ENCODE measurements at places on chromosomes 4 and X.

DNA sequence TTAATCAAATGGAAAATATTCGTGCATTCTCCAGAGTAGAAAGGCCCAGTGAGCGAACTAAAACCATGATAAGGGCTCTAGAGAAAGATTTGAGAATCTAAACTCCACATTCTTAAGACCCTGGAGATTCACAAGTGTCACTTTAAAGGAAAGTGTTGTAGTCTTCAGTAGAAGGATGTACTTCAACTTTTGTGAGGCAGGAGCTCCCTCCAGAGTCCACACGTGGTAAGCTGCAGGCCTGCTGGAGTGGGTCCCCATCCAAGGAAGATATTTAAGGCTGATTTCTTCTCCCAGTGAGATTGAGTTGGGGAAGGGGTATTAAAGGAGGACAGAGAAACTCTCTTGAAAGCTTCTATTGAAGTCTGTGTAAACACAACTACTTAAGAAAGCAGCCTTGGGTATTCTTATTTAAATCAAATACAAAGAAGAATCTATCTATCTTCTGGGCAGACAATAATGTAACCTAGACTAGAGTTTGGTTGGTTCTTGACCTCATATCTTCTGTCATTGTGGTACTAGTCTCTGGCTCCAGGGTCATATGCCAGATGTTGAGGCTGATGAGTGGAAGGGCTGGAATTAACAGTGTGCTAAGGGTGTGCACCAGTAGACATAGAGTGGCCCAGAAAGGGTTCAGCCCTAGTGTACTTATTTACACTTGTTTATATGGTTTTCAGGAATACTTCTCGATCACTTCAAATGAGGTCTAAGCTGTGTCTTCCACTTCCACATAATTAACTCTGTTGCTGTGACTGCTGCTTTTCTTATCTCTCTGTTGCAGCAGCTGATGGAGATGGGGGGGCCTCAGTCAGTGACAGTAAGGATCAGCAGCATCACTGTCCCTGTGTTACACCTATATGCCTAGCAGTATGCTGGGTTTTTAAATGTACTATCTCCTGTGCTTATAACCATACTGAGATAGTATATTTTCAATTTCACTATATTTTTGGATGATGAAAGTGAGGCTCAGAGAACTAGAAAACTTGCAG lies 76.1 kb downstream of the HMGB2 start:
- peak; percentile 62 for DNase-seq

DNA sequence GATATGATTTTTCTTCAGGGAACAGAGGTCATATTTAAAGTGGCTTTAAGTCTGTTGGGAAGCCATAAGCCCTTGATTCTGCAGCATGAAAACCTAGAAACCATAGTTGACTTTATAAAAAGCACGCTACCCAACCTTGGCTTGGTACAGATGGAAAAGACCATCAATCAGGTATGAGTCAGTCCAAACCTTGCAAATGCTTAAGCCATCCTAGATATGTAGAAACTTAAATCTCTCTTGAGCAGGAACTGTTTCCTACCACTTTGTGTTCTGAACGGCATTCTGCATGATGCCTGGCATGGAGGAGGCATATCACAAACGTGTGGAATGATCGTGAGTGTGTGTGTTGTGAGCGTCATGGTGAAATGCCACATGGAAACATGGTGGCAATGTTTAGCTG lies 164.8 kb downstream of the PTTG2 start:
- no peak for DNase-seq

DNA sequence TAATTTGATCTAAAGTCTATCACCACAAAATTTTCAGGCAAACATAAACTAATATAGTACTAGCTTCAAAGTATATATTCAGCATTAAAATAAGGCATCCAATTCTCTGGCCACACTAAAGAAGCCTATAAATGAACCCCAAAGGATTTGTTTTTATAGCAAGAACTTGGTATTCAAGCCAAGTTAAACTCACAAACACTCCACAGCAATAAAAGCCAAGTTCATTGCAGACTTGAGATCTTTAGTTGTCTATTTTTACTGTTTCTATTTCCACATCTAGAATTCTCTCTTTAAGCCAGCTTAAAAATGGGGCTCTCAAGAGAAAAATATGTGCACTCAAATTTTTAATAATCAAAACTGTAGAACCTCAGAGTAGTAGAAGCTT lies 51.1 kb downstream of the WDFY3 start:
- no peak for DNase-seq

- DNase-seq, result no peak
Observed at GRCh38 chr4:4868040-4868757, 8.7 kb downstream of the MSX1 start.

GRCh38 chrX:78831523-78831922 lies 84.0 kb downstream of the LPAR4 start:
- DNase-seq, result no peak

DNA sequence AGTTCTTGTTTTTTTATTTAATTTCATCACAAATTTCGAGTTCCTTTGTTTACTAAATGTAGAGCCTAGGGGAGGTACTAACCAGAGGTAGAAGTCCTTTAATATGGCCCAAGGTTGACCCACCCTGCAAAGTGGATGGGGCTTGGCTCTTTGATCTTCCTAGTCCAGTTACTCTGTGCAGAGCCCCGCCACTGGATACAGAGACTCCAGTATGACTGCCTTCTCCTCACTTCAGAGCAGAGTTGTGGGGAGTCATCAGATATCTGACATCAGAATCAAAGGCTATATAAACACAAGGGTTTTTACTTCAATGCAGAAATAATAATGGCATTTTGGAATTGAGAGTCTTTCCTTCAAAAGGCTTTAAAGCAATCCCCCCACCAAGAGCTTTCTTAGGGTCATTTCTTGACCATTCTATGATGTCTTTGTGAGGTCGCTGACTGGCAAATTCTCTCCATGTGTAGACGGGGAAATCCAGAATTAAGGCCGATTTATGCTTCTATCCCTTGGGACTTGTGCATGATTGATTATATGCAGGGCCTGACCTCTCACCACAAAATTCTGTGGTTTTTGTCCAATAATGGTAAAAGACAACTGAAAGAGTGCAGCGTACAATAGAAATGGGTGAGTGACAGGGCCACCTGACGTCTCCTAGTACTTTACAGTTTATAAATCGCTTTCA lies 88.3 kb upstream of the CITED1 start:
- no peak for DNase-seq

GRCh38 chr4:10671366-10671765 lies 13.2 kb downstream of the CLNK start:
- no peak for DNase-seq

DNA sequence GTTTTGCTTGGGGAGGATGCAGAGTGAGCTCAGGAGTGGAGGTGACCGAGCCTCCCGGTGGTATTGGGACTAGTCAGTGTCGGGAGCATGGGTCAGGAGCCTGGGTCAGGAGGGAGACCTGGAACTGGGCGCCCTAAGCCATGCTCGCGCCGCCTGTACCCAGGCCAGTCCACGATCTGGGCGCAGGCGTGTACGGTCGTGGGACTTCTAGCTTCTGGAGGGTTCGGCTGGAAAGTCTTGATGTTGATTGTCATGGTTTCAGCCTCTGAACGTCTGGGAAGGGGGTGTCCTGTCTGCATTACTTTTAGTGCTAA lies 244 bp downstream of the EIF2S3 start:
- no peak for DNase-seq

DNA sequence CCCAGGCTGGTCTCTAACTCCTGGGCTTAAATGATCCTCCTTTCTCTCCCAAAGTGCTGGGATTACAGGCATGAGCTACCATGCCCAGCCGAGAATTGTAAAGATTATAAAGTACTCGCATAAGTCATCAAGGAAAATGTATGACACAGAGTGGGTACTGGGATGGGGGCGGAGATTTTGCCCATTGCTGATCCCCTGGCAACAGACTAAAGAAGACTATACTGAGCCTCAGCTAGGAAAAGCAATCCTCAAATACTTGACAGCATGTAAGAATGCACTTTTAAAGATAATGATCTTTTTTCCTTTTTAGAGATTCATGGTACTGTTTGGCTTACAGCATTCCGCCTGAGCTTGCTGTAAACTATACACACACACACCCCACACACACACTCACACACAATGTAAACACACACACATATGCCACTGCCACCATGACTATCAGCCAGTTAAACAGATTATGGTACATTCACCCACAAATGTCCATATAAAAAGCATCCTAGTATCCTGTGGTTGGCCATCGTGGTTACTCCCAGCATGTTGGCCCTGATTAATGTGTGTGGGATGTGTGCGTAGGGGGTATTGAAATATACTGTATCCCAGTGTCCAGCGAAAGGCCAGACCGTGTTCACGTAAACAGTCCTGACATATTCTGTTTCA lies 113.0 kb downstream of the AMELX start:
- no peak for DNase-seq

DNA sequence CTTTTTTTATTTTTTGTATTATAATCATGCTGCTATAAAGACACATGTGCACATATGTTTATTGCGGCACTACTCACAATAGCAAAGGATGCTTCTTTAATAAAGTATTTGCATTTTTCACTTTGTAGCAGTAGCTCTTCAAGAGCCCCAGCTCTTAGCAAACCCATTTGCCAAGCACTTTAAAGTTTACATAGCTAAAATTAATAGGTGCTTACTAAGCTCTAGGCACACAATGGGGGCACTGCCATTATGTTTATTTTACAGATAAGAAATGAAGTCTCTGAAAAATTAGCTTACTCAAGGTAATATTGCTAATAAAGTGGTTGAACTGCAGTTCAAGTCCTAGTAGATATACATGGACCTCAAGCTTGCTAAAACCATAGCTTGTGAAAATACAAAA lies 230.3 kb upstream of the ARHGAP24 start:
- no peak for DNase-seq

- DNase-seq, result no peak
Observed at GRCh38 chr4:16677001-16677944, 221.2 kb downstream of the LDB2 start.

DNA sequence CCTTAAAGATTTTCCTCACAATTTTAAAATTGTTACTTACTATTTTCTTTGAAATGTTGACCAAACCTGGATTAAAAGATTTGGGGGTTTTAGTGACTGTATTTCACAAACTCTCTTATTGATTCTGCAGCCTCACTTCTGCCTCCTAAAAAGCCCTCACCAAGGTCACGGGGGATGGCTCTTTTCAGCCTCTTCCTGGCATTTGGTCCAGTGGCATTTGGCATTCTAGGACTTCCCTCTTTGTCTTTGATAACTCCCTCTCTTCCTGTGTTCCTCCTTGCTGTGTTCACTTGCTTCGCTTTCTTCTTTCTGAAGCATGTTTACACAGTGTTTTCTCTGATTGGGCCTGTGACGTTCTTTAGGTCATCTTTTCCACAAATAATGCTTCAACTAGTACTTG lies 21.5 kb downstream of the PKD2 start:
- DNase-seq, result no peak

GRCh38 chrX:42398967-42399631 lies 378.9 kb downstream of the PPP1R2C start:
- no peak for DNase-seq

DNA sequence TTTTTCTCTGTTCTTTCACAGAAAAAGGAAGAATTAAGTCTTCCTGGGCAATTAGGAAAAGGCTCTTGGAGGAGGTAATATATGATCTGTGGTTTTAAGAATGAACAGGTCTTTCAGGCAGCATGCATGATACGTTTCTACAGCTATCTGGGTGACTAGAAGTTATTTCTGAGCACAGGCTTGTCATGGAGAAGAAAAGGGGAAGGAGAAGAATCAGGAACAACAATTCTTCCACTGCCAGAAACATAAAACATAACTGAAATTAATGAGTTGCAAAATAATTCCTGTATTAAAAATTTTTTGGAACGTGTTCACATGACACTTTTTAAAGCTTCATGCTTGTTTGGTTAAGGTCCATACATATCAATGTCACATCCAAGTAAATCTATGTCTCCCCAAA lies 17.7 kb upstream of the STIM2 start:
- DNase-seq, result no peak

GRCh38 chrX:42955349-42955748 lies 177.4 kb upstream of the PPP1R2C start:
- DNase-seq, result no peak

GRCh38 chr4:3234171-3235029 lies 14.6 kb upstream of the MSANTD1 start:
- no peak for DNase-seq

- DNase-seq, result peak; percentile 64
Observed at GRCh38 chr4:7134737-7135388, 57.5 kb upstream of the SORCS2 start.

DNA sequence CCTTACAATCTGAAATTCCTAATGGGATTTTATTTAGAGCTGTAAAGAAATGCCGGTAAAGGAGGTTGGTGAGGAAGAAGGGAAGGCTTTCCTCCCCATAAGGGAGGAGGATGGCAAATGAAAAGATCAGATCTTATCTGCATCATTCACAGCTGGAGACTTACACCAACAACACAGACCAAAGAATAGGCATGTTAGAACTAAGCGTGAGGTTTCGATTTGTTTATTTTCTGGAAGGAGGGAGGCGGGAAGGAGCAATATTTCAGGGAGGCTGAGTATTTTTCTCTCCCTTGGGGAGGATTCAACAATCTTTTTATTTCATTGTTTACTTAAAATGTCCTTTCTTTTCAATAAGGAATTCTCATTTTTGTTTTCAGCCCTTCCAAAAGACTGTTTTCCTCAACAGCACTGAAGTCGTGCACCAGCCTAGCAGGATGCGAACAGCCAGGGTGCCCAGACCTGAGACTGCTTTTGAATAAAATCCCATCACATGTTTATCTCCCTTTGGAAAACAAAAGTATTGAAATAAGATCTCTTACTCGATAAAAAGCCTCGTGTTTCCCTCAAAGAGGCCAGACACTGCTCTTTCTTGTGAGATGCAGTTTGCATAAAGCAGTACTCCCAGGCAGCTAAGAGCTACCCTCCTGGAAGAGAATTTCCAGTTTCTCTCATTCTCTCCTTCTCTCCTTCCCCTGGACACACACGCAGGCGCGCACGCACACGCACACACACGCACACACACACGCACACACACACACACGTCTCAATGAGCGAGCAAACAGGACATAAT lies 236.1 kb downstream of the MGST2 start:
- DNase-seq, result no peak

DNA sequence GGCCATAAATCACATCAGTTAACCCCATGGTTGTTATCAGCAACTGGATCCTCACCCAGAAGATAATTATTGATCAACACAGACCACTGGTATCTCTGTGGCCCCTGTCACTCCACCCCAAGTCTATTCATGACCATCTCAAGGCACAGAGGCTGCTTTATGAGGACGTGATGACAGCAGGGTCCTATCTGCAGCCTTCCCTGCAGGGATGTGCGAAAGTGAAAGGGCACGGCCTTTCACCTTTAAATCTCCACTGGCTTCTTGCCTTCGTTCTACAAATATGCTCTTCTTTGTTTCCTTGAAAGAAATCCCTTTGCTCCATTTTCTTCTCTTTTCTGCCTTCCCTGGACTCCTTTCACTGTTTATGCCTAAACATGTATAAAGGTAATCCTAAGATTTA lies 170.6 kb upstream of the EDNRA start:
- DNase-seq, result no peak

DNA sequence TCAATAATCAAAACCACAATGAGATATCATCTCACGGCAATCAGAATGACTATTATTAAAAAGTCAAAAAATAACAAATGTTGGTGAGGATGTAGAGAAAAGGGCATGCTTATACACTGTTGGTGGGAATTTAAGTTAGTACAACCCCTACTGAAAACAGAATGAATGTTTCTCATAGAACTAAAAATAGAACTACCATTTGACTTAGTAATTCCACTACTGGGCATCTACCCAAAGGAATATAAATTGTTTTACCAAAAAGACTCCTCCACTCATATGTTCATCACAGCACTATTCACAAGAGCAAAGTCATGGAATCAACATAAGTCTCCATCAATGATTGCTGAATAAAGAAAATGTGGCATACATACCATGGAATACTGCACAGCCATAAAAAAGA lies 278.1 kb upstream of the ARSJ start:
- no peak for DNase-seq

- no peak for DNase-seq
Observed at GRCh38 chrX:26845056-26845455, 618.1 kb downstream of the PPP4R3C start.

GRCh38 chr4:68129793-68130192 lies at the start of gene TMPRSS11F:
TSS of gene TMPRSS11F (minus strand) at chr4:68129869. CDS start at chr4:68129820, 49 bp downstream.
- no peak for DNase-seq

Measured in left ventricle myocardium superior (tissue), 1 donor.